Upper lobe of left lung (tissue), 6 donors: ENCODE measurements at places on chromosomes 1 and 21. TPM values are rescaled to one million over a fixed set of nuclear protein-coding genes. Genes with fewer than 3 reads are reported as not detected.

The OPRD1 gene
- total RNA-seq, result not detected

The FAM177B gene
- 0.64 TPM for total RNA-seq

The FCRL2 gene
- total RNA-seq, result 0.55 TPM

The MAP3K21 gene
- total RNA-seq, result 6.0 TPM

The ALX3 gene
- total RNA-seq, result 0.24 TPM

The C1QA gene
- 842 TPM for total RNA-seq

The CYYR1 gene
- 12.4 TPM for total RNA-seq

The FNDC7 gene
- not detected for total RNA-seq

The FCGR3A gene
- total RNA-seq, result 84.9 TPM

The VSIG8 gene
- total RNA-seq, result not detected

The MAPKAPK2 gene
- 107 TPM for total RNA-seq

The IFT25 gene
- total RNA-seq, result 12.6 TPM

The ERICH3 gene
- 13.6 TPM for total RNA-seq

The NPR1 gene
- 101 TPM for total RNA-seq

The PDC gene
- total RNA-seq, result not detected

The LMX1A gene
- not detected for total RNA-seq
